Panc1 (cell line): ENCODE measurements at places on chromosomes 13 and 19.

- no peak for DNase-seq
These were observed 393.0 kb downstream of the FOXO1 start for GRCh38 chr13:40273253-40274025.

GRCh38 chr19:8457827-8458226, 13.1 kb downstream of the HNRNPM start:
- DNase-seq, result no peak

DNA sequence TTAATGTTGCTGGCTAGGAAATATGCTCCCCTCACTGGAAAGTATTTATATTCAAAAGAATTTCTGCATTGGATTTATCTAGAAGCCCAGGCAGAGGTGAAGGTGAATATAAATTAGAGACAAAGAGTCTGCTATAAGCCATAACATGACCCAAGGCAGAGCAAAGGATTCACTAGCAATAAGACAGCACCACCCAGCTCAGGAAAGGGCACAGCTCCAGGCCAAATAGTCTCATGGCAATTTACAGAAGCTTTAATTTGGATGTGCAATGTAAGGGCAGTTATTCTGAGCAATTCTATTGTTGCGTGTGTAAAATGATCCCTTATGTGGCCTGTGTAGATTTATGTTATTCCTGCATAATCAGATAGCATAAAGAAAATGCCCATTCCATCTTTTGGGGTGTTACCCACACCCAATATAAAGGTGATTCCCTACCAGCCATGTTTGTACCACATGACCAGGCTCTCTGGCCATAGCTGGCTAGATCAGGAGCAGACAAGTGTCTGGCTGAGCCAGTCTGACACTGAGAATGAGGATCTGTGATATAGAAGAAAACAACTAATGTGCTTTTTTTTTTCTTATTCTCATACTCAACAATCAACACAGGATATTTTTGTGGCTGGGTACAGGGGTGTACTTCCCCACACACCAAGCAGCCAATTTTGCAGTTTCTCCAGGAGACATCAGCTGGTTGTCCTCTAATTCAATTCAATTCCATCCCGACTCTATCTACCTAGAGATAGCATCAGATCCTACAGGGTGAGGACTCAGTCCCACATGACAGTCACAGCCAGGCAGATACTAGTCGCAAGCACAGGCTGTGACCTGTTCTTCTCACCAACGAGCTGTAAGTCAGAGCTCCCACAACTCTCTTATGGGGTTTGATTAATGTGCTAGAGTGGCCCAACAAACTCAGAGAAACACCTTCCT, 181.4 kb downstream of the KCTD15 start:
- DNase-seq, result no peak

DNA sequence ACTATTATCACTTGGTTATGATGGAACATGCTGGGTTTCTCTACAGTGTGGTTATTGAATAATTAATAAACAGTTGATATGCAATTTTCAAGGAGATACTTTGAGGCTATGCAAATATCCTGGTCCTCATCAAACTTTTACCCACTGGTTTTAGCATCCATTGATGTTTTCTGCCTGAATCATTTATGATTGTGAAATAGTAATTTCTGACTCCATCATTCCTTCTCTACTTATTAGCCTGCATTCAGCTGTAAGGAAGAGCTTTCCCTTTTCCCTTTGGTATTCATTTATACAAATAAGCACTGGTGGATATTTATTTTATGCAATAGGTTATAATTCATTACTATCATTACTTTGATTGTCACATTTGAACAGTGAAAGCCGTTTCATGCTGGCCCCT, 13.9 kb upstream of the DNAJC15 start:
- no peak for DNase-seq

DNA sequence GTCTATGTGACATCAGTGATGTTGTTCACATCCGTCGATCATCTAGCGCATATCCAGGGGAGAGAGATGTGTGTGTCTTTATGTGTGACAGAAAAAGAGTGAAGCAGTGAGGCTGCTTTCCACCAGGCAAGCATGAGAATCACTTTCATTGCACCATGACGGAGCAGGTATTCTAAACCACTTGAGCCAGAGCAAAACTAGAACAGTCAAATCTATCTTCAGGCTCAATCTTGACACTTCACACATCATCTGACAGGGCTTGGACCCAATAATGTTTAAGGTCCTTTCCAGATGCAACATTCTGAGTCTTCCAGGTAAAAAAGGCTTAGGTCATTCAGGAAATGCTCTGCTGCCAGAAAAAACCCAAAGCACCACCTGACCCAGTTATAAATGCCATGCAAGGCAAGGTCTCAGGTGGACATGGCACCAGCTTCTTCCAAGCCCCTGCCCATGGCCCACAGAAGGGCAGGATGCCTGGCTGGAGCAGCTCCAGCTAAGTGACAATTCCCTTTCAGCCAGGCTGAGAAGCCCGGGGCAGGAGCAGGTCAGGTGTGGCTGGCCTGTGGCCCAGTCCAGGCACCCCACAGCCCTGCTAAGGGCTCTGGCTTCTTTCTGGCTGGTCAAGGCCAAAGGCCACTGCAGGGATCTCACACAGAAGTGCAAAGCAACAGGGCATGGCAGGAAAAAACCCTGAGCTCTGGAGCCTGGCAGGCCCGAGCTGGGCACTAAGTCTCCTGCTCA, 5.0 kb downstream of the ELAVL1 start:
- DNase-seq, result no peak

GRCh38 chr19:21566073-21566472, 60.7 kb downstream of the ZNF429 start:
- DNase-seq, result no peak

DNA sequence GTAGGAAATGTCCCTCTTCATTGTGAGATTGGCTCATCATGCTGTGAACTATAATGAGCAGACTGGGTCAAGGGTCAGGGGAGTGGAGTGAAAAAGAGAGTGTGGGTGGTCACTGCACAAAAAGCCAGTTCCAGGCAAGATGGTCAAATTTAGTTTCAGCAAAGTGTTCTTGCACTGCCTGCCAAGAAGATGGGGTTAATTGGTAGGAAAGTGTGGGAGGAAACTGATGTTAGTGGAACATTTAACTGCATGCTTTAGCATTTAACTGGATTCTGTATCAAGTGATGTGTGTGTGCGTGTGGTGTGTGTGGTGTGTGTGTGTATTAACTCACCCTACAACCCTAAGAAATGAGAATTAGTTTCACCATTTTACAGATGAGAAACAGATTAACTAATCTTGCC, 131.6 kb downstream of the COG6 start:
- no peak for DNase-seq

- DNase-seq, result no peak
These were observed 900 bp downstream of the PPP1R13L start for GRCh38 chr19:45403781-45404556.

DNA sequence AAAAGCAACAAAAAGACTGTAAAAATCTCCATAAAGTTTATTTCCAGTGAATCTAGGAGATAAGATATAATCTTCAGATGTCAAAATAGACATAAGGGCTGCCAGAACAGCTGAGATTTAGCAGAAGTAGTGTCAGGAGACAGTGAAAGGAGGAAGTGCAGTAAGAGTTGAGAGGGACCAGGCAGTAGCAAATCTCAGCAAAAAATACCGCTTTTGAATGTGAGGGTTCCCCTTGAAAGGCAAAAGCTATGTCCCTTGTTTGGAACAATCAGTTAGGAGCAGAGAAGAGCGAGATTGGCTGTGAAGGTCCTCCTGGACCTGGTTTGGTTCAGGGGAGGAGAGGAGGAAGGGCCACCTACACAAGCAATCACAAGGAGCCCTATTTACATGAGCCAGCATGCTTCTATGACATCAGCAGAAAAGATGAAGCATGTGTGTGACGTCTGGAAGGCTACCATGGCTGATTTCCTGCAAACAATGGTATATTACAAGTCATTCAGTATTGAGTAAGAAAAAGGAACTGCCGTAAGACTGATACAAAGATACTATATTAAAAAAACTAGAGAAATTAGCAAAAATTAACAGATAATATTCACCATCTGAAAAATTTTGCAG, 98.9 kb upstream of the SIAH3 start:
- DNase-seq, result no peak

GRCh38 chr13:96185818-96186217, 95.9 kb downstream of the HS6ST3 start:
- no peak for DNase-seq

GRCh38 chr13:59701261-59701660, 462.5 kb downstream of the DIAPH3 start:
- no peak for DNase-seq

GRCh38 chr19:48755084-48755641, at the start of gene FGF21:
TSS of gene FGF21 (plus strand) at chr19:48755524. CDS start at chr19:48756237, 713 bp downstream.
- DNase-seq, result no peak

GRCh38 chr13:50677687-50678463, 165.6 kb downstream of the DLEU7 start:
- DNase-seq, result no peak

GRCh38 chr13:95530178-95530577, 22.3 kb upstream of the CLDN10 start:
- no peak for DNase-seq

- DNase-seq, result no peak
These were observed 332.0 kb downstream of the GPC6 start for GRCh38 chr13:93558637-93559036.

DNA sequence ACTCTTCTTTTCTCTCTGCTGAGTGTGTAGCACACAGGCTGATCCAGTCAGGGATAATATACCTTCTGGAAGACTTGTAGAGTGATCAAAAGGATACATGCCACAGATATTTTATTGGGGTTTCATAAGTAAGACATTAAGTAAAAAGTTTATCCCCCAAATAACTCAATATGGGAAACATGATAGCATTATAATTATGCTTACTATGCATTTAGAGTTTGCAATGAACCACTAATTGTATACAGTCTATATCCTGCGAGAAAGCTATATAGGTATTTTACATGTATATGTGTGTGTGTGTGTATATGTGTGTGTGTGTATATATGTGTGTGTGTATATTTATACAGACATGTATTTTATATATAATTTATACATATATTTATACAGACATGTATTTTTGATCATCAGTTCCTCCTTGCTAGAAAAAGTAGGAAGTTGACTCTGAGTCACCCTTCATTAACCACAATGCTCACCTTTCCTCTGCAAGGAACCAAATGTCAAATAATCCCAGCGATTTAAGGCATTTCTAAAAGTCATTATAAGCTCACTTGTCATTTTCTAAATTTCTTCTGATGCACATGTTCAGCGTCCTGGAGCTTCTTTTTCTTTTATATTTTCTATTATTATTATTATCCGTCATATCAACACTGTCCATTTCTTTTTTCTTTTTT, 312.5 kb upstream of the OBI1 start:
- no peak for DNase-seq
